ENCODE measurements at places on chromosomes 4 and X. TPM values are rescaled to one million over a fixed set of nuclear protein-coding genes. Genes with fewer than 3 reads are reported as not detected.

Gene CENPI
- total RNA-seq, result 14.7 TPM

GRCh38 chr4:82906469-82906868 is 5.9 kb downstream of the THAP9 start:
- peaks cover 41% of the 10 kb centered on the region for H3K4me1 ChIP-seq
- H3K36me3 ChIP-seq, result peaks cover 2% of the 10 kb centered on the region
- no peak overlapping the region for H3K27ac ChIP-seq
- no peaks in the 10 kb centered on the region for H3K27me3 ChIP-seq
- no peak for DNase-seq
- no peak overlapping the region for H3K4me3 ChIP-seq

GRCh38 chr4:177041356-177041755 is 248.6 kb upstream of the VEGFC start:
- no peak overlapping the region for H3K27ac ChIP-seq
- no peaks in the 10 kb centered on the region for H3K36me3 ChIP-seq
- no peak overlapping the region for H3K4me3 ChIP-seq
- no peaks in the 10 kb centered on the region for H3K4me1 ChIP-seq
- H3K27me3 ChIP-seq, result no peaks in the 10 kb centered on the region

Gene GRIA3
- total RNA-seq, result not detected

- no peaks in the 10 kb centered on the region for H3K36me3 ChIP-seq
- H3K27ac ChIP-seq, result no peak overlapping the region
- H3K27me3 ChIP-seq, result no peaks in the 10 kb centered on the region
- no peak for DNase-seq
Observed at GRCh38 chr4:70059149-70059548, 8.9 kb downstream of the HTN1 start.

Data from activated naive CD8-positive, alpha-beta T cell treated with anti-CD3 and anti-CD28 coated beads for 36 hours (primary cell).